IPS-NIHi11 (cell line): ENCODE measurements at places on chromosomes 3 and 15.

- DNase-seq: no peak
These were observed 29.0 kb downstream of the NME9 start for GRCh38 chr3:138300647-138301046.

DNA sequence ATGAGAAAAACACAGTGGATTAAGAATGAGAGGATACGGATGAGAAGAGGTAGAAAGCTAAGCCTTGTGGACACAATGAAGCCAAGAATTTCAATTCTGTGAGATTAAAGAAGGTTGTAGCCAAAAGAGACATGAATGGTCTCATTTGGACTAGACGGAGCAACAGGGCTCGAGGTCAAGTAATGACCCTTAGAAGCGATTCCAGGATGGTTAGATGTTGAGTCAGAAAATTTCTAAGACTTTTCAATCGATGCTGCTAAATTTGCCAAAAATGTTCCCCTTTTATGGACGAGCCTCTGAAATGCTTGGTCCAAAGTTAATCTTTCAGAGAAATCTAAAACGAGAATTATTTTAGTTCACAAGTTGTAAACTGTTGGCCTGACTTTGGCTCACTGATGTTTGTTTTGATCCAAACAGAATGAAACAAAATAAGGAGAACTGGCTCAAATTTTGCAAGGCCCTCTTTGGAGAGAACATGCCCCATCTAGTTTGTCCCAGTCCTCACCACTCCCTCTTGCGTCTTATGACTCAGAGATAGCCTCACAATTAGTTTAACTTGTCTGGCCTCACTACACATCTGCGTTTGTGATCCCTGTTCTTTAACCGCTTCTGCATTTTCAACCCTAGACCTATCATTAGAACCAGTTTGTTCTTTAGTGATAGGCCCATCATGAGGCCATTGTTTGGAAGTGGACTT lies 235.5 kb downstream of the PDZRN3 start:
- no peak for DNase-seq

- no peak for DNase-seq
These were observed 77.5 kb downstream of the ATP10A start for GRCh38 chr15:25785641-25786025.

- DNase-seq: no peak
These were observed 990 bp upstream of the ZNF148 start for GRCh38 chr3:125375950-125376679.

DNA sequence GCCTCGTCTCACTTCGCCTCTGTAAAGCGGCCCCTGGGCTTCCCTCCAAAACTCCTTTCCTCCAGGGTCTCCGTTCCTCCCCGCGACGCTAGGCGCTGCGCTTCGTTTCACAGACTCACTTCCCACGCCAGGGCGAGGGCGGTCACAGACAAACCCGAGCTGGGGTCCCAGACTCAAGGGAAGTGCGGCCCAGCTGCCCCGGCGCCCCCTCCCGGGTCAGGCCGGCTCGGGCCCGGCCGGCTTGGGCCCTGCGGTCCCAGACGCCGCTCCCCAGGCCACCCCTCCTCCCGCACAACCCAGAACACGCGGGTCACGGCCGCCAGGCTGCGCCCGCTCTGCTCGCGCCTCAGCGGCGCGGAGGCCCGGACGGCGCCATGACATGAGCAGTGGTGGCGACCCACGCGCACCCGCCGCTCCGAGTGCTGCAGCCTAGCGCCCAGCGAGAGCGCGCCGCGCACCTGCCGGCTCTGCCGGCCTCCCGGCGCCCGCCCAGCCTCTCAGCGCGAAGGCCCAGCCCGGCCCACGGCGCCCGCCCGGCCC lies 547 bp downstream of the NUP210 start:
- peak; percentile 77 for DNase-seq

DNA sequence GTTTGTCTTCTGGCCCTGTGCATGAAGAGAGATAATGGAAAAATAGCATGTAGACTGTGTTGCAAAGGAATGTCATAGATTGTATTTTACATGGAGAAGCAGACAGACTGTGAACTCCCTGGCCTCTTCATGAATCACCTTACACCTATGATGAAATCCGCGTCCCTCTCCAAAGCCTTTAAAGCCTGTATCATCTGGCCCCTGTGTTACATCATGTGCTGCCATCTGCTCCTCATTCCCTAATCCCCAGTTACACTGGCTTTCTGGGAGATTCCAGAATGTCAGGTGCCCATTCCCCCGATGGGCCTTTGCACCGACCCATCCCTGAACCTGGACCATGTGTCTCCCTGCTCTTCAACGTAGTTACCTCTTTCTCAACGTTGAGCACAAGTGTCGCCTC lies 190.8 kb downstream of the ADAMTSL3 start:
- no peak for DNase-seq

DNA sequence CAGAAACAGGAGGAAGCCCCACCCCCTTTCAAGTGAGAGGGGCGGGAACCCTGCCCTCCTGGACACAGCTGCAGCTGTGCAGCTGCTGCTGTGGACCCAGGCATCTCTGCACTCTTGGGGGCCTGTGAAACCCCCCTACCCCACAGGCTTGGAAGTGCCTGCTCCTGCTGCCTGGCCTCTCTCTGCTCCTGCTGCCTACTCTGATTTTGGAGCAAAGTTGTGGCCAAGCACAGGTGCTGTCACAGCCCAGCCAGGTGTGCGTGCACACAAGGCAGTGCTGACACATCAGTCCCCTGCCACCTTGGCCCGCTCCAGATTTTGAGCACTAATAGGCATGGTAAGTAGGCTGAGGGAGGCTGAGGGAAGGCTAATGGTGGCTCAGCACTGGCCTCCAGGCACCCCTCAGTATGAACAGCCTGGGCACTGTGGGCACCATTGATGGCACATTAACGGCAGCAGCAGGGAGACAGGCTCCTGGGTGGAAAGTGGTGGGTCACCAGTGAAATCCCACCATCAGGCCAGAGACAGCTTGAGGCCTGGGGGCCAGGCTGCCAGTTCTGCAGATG lies 890.9 kb downstream of the GBE1 start:
- no peak for DNase-seq

- no peak for DNase-seq
These were observed 77.8 kb upstream of the RNU6-1 start for GRCh38 chr15:67917636-67918035.

DNA sequence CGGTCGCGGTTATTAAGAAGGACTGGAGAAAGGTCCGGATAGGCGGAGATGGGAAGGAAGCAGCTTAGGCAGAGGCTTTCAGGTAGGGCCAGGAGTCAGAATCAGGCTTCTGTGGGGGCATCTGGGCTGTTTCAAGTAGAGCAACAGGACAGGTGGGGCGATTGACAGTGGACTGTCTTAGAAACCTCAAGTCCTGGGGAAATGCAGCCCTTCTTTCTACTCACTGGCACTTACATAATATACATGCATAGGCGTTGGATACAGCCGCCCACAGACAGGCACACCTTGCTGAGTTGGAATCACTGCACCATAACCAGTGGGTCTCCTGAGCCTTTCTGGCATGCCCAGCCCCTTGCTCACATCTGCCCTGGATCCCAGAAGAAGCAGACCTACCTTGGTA lies 730 bp downstream of the MYD88 start:
- DNase-seq: no peak

GRCh38 chr3:81908561-81908960 lies 147.1 kb upstream of the GBE1 start:
- no peak for DNase-seq

- peak; percentile 50 for DNase-seq
These were observed 69.7 kb upstream of the UBE3A start for GRCh38 chr15:25508369-25509002.

DNA sequence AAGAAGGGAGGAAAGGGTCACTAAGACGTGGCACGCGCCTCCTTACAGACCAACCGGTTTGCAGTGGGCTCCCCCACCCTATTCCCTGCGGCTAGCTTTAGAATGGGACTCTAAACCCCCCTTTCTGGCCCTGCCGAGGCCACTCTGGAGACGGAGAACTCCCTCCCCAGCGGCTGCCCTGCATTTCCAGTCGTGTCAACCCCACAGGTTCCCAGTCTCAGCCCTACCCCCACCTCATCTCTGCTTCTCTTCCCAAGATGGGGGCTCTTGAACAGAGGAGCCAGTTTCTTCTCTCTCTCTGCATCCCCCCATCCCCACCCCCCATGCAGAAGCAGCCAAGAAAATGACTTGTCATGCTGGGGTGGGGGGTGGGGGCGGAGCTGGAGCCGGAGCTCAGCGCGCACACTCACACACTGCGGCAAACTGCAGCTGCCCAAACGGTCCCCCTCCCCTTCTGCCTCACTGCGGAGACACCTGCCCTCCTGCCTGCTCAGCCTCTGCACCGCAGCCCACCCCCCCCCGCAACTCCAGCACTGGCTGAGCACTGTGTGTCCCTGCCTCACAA lies 871 bp downstream of the MAP1A start:
- peak; percentile 76 for DNase-seq

DNA sequence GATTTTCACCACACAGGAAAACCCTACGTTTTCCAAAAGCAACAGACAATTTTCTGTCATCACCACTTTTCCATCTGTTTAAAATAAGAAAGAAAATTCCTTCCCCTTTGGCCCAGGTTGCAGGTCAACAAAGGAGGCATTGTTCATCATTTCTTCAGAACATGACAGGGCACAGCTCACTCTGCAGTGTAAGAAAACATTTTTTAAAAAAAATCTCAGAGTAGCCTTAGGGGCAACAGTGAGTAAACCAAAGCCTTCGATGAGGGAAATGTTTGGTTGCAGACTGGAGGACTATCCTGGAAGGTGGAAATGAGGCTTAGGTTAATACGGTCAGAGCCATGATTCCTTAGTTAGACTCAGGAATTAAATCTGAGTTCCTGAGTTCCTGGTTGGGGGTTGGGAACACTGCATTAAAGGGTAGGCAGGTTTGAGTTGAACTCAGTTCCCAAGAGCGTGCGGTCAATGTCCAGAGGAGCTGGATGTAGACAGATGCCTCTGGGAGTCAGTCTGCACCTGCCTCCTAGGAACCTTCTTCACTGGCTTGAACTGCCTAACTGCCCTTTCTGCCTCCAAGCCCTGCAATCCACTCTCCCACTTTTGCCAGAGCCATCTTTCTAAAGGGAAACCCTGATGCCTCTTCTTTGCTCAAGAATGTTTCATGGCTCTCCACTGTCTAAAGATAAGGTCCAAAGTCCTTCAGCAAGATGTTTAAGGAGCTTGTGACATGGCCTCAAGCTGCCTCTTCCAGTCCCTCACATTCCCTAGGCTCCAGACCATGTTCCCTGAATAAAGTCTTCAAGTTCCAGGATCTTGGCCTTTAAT lies 3.3 kb upstream of the HES1 start:
- no peak for DNase-seq

- DNase-seq: no peak
These were observed 58.1 kb upstream of the SATB1 start for GRCh38 chr3:18483226-18483625.

DNA sequence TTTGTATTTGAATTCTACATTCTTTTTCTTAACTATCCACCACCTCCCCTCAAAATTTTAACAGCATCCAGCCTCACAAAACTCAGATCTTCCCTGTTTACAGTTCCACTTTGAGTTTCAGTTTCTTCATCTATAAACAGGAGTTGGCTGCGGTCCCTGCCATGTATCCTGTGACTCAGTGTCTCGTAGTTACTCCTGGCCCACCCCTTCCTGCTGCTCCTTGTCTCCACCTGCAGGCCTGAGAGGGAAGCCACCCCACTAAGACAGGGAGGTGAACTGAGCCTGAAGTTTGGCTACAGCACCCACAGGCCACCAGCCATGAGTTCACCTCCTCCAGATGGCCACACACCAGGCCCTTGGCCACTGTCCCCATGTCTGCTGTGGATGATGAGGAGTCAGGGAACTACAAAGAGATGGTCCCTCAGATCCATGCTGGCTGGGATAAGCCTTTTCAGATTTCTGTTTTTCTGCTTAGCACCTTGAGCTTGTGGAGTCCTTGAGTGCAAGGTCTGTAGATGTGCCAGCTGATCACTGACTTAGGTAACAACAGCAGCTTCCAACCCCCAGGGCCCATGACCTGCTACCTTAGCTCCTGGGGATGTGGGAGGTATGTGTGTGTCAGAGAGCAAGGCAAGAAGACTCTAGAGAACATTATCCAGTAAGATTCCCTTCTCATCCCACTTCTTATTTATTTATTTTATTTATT lies 37.5 kb downstream of the CD86 start:
- DNase-seq: peak; percentile 24

DNA sequence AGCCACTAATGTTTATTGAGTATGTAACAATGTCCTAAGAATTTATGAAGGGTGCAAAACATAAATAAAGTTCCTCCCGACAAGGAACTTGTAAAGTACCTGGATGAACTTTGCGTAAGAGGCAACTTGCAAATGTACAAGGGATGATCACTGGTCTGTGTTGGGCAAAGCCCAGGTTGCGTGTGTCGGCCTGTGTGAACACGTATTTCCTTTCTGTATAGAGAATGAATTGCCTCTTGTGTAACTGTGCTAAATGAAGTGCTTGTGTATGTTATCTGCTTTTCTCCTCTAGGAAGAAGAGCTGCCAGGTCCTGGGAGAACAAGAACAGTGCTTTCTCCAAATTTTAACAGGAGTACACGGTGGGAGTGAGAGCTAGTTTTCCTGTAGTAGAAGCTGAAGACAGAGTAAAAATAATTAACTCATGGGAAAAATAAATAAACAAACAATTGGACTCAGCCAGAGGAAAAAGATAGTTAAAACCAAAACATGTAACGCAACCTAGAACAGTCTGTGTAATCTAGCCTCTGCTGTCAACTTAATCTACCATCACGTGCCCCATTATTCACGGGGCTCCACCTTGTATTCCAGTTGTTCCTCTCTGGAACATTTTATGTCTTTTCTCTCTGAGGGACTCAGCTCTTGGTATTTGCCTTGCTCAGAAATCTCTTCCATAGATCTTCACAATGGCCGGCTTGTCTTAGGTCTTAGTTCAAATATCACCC lies 83.7 kb upstream of the RASGRP1 start:
- no peak for DNase-seq

DNA sequence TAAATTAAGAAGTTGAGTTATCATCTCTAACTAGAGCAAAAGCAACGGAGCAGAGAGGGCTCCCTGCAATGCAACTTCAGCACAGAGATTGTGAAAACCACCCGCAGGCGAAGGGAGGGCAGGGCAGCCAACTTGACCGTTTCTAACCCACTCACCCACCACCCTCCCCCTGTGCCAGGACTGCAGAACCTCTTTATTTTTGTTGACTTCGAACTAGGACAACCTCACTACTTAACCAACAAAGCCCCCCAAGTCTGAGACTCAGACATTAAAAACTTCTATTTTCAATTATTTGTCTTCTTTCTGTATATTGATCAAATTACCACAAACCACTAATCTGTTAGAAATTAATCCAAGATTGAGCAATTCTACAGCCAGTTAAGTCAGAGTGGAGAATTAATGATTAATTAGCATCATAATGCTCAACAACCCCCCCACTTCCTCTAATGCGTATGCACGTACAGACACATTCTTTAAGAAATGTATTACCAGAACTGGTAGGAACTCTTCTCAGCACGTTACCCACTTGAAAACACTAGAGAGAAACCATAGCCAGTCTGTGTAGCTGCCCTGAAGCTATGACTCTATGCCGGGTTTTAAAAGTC lies 2.0 kb downstream of the MGLL start:
- peak; percentile 43 for DNase-seq
